ENCODE measurements at places on chromosomes 12 and 14. TPM values are rescaled to one million over a fixed set of nuclear protein-coding genes. Genes with fewer than 3 reads are reported as not detected.

GRCh38 chr12:68446384-68446783, 114.2 kb upstream of the MDM1 start:
- DNase-seq: no peak

GRCh38 chr12:64042911-64043310, 179.2 kb downstream of the KICS2 start:
- peak; percentile 3 for DNase-seq

DNA sequence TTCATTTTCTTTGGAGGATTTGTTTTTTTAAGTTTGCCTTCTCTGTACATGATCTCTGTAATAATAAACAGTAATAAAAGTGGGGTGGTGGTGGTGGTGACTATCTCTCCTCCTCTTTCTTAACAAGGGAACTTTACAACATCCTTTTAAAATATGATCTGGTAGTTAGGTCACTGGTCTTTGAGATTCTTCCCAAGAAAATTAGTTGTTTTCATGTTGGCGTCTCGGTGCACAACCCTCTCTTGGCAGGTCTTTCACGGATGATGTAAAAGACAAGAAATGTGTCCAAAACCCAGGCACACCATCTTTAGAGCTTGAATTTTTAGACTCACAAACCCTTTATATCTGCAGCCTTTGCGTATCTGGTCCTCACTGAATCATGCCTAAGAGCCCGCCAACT, 488.5 kb upstream of the TBX3 start:
- no peak for DNase-seq

GRCh38 chr14:93997082-93997481, at the start of gene CCDC197:
CCDC197 (plus strand) TSS chr14:93997301; CDS start chr14:93998132, 831 bp downstream.
- DNase-seq: no peak

DNA sequence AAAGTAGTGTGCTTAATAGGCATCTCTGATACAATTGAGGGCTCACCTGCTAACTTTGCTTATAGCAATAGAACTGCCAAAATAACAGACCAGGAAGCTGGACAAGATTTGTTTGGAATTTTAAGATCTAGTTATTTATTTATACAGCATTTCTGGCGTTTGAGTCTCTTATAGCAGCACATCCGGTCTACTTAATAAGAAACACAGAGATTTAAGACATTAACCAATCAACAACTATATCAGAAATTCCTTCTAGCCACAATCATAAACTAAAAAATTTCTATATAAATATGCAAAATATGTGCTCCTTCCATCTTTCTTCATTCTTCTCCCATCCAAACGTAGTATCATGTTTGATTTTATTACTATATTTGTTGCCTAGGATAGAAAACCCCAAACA, 2.6 kb downstream of the RTN1 start:
- no peak for DNase-seq

GRCh38 chr12:111354511-111354910, 14.4 kb downstream of the PHETA1 start:
- no peak for DNase-seq

DNA sequence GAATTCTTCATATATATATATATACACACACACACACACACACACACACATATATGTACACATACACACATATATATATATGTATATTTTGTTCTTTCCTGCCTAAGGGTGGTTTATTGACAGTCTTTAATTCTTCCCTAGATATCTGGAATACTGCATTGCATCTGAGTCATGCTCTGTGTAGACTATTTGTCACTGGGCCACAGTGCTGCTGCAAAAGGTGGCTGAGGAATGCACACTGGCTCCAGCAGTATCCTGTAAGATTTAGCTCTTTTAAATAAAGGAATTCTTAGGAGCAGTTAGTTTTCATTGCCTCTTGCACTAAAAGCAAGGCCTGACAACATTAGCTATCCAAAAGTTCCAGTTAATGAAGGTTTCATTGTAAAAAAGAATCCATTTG, 200.9 kb downstream of the APAF1 start:
- DNase-seq: no peak

DNA sequence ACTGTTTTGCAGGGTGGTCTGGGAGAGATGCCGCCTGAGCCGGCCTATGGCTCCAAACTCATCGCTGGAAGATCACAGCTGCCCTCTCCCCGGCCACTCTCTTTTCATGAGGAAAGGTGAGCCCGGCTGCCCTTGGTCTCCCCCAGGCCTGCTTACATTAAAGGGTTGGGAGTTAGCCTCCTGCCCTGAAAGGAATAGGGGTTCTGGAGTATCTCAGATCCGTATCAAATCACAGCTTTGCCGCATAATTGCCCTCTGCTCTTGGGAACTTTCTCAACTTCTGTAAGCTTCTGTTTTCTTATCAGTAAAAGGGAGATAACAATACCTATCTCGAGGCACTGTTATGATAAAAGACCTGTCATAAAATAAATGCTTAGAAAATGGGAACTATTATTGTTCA, 17.6 kb downstream of the PHLDA1 start:
- no peak for DNase-seq

DNA sequence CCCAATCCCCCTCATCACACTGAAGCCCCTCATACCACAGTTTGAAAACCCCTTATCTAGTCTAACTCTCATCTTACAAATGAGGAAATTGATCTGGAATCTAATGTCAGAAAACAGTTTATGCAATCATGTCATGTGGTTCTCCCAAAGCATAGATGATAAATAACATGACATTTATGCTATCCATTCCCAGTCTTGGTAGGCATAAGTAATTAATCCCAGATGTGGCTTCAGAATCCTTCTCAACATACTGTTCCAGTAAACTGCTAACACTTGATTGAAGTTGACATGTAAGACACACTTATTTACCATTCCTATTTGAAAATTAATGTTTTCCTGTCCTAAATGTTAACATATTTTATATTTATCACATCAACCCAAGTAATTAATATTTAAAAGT, 168.7 kb downstream of the GALC start:
- no peak for DNase-seq

The DNAH10 gene
- total RNA-seq: under 0.01 TPM

DNA sequence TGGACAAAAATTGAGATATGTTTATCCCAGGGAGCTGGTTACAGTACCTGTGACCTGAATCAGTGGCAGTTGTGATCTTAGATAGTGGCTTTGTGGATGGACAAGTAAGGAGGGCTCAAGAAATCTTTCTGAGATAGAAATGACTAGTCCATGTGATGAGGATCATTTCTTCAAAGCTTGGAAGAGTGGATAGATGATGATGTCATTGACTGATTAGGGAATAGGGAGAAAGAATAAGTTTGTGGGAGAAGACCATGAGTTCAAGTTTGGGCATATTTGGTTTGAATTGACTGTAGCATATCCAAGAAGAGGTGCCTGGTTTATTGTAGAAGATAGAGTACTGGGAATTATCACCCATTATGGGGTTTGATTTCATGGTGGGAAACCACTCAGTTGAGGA, 336.7 kb upstream of the PRICKLE1 start:
- DNase-seq: no peak

DNA sequence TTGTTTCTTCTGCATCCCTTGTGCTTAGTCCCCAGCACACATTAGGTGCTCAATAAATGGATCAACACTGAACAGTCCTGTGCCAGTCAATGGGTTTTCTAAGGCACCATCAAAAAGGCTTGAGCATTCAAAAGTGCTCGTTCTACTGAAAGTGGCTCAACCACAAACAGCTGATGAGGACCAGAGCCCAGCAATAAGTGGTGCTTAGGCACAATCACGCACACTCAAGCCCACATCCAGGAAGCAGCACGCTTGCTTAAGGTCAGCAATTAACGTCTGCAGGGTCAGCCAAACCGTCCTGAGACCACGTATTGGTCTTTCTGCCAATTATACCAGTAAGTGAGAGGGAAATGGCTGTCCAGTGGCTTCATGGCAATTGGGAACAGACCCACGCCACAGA, 56.5 kb downstream of the PRIMA1 start:
- no peak for DNase-seq

GRCh38 chr12:123041042-123041531, 60.6 kb downstream of the ARL6IP4 start:
- no peak for DNase-seq

GRCh38 chr14:68945190-68945584, 33.9 kb downstream of the ACTN1 start:
- DNase-seq: no peak

GRCh38 chr14:45135156-45135555, 574 bp upstream of the FANCM start:
- DNase-seq: peak; percentile 15

The TSPAN19 gene
- 0.13 TPM for total RNA-seq

- no peak for DNase-seq
Observed at GRCh38 chr14:51304438-51304837, 64.4 kb downstream of the TMX1 start.

GRCh38 chr12:122852336-122853275, 17.3 kb downstream of the HIP1R start:
- DNase-seq: no peak

The RERGL gene
- not detected for total RNA-seq

The OTX2 gene
- not detected for total RNA-seq

GRCh38 chr14:106683631-106684030, 1157.2 kb downstream of the TMEM121 start:
- no peak for DNase-seq

DNA sequence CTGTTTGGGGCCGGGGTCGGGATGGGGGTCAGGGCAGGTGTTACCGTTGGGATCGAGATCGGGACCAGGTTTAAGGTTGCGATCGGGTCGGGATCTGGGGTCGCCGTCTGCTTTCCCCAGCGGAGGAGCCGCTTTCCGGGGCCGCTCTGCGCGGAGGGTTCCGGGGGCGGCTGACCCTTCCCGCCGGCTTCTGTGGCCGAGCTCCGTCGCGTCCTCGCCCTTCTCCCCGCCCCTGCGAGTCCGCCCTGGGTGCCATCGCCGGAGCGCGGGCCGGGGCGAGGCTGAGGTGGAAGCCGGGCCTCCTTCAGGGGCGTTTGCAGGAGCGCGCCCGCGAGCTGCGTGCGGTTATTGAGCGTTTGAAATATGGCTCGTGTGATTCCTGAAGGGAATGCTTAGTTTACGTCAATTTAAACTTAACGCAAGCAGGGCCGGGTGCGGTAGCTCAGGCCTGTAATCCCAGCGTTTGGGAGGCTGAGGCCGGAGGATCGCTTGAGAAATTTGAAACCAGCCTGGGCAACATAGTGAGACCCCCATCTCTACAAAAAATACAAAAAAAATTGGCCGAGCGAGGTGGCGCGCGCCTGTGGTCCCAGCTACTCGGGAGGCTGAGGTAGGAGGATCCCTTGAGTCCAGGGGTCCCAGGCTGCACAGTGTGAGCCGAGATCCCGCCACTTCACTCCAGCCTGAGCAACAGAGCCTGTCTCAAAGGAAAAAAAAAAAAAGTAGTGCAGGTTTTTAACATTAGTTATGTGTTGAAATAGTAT, 620 bp downstream of the PGAM5 start:
- DNase-seq: no peak

DNA sequence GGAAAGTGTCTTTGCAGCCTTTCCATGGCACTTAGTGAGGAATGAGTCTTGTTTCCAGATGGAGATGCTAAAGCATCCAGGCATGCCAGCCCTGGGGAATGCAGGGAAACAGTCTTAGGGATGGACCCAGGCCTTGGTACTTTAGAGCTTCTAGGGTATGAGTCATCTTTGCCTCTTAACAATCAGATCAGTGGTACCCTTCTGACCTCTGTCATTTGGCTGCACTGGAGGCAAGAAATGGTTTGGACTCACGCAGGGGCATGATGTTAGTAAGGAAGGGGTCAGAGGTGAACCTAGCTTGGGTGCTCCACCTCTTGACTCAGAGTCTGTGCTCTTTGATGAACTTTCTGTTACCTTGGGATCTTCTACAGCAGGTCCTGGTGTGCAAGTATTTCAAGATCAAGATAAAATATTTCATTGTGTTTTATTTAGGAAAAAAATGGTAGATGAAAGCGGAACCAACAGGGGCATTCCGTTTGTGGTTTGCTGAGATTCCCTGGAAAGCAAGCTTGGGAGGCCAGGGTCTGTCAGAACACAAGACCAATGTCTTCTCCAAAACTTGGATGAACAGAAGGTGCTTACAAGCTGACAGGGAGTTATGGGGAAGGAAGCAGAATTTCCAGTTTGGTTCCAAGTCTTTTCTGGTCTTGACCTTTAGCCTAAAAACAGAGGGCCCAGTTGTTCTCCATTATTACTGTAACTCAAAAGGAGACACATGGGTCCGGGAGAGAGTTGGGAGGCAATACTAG, 216.2 kb downstream of the ZFP36L1 start:
- DNase-seq: peak; percentile 66

DNA sequence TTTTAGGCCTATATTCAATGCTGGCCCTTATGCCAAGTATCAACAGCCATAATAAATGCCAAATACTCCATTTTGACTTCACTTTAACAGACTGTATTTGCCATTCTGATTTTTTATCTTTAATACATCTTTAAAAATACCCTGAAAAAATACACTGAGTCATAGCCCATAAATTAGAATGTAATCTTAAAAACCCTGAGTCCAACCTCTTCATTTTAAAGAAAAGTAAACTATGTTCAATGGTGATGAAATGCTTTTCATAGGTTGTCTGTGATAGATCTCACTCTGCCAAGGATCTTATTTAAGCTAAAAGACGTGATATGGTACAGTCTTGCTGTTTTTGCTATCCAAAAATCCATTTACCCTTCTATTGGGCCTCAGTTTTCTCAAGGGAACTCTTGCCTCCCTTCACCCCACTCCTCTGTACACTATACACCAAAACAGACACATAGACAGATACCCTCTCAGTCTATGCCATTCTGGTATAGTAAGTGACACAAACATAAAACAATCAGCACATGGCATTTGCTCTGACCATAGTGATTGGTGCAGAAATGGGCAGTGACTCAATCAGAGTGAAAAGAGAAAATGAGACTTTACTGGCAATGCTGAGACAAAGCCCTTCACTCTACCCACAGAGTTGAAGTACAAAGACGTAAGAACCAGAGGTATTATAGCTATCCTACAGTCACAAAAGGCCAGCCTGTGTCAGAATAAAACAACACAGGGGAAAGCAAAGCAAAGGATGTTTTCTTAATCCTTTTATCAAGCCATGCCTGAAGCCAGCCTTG, 49.1 kb downstream of the BTG1 start:
- DNase-seq: no peak

DNA sequence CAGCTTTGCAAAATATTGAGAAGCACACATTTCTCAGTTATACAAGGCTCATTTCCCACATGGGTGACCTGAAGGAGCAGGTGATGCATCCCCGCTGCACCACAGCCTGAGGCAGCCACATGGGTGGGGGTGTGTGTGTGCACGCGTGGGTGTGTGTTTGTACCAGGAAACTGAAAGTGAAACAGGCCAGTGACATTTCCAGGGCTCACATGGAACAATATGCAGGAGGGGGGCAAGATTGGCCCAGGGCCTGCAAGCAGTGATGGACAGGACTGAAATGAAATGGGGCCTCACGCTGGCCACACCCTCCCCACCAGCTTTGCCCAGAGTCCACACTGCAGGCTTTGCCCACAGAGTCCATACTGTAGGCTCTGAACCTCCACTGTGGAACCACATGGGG, 154.2 kb upstream of the PARP11 start:
- no peak for DNase-seq

The SELPLG gene
- total RNA-seq: 0.26 TPM

The PLEK2 gene
- total RNA-seq: 0.51 TPM

The SDR9C7 gene
- not detected for total RNA-seq

The FAR2 gene
- total RNA-seq: 80.8 TPM
